Upper lobe of left lung (tissue), 6 donors: ENCODE measurements at places on chromosomes 11 and 22.

DNA sequence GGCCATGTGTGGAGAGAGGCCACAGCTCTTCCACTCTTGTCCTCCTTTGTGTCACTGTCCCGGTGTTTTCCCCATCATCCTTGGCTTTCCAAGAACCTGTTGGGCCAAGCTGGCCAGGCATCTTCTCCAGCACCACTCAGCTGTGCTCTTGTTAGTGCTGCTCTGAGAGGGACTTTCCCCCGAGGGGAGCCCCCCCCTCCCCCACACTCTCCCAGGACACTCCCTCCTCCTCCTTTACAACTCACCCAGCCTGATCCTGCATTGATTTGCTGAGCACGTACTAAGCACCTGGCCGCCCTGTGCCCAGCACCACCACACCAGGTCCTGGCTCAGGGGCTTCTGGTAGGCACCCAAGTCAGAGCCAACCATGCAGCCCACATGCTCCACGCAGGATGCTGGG is 13.2 kb downstream of the TP53AIP1 start:
- DNase-seq, result no peak

- DNase-seq, result no peak
Measured at GRCh38 chr11:26865703-26866102, 128.2 kb upstream of the FIBIN start.

GRCh38 chr11:77026221-77026620 is 8.0 kb upstream of the B3GNT6 start:
- no peak for DNase-seq

- DNase-seq, result no peak
Measured at GRCh38 chr11:34757026-34757451, 136.1 kb downstream of the EHF start.

GRCh38 chr11:62427630-62428233 is 8.9 kb downstream of the SCGB1A1 start:
- DNase-seq, result no peak

GRCh38 chr22:45877036-45877380 is 100.0 kb downstream of the WNT7B start:
- DNase-seq, result peak; percentile 7

- no peak for DNase-seq
Measured at GRCh38 chr22:26616650-26617049, 1.2 kb downstream of the CRYBB1 start.

- DNase-seq, result no peak
Measured at GRCh38 chr11:45178890-45179671, 32.6 kb downstream of the PRDM11 start.

GRCh38 chr11:35162745-35163144 is 23.8 kb downstream of the CD44 start:
- no peak for DNase-seq

- DNase-seq, result no peak
Measured at GRCh38 chr22:46748908-46749675, 11.0 kb upstream of the CERK start.

GRCh38 chr22:39943337-39943736 is 16.9 kb upstream of the TMA7B start:
- DNase-seq, result no peak

DNA sequence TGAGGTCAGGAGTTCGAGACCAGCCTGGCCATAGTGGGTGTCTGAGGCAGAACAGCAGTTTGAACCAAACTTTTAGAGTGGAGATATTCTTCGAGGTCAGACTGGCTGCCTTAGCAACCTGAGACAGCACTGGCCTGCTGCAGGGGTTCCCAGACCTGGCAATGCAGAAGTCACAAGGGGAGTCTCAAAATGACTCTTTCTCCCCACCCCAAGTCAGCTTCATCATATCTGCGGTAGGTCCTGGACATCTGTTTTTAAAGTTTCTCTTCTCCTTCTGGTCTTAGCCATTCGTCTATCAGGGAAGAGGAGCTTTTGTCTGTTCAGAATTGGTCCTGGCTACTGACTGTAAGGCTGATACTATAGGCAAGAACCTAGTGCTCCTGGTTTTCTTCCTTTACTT is 14.5 kb upstream of the CLMP start:
- DNase-seq, result no peak

DNA sequence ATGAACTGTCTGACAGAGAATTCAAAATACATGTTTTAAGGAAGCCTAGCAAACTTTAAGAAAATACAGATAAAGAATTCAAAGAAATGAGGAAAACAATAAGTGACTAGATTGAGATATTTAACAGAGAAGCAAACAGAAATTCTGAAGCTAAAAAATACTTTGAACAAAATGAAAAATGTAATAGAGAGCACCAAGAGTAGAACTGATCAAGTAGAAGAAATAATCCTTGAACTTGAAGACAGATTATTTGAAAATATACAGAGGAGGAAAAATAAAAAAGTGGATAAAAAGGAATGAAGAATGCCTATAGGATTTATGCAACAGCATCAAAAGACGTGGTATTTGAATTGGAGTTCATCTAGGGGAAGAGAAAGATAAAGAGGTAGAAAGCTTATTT is 101.9 kb upstream of the OR4B1 start:
- no peak for DNase-seq

DNA sequence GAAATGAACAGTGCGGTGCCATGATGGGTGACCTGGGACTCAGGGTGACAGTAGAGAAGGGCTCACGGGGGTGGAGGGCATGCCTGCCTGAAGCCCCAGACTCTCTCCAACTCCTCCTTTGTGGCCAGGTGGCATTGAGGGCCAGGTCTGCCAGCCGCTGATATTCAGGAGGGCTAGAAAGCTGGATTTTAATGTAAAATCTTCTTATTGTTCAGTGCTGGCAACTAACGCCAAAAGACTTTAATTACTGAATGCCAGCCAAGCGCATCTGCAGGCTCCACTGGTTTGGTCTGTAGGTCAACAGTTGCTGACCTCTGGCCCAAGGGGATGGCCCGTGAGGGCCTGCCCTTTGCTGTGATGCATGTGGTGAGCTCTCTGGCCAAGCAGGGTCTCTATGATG is 10.3 kb downstream of the MRGPRG start:
- DNase-seq, result no peak

DNA sequence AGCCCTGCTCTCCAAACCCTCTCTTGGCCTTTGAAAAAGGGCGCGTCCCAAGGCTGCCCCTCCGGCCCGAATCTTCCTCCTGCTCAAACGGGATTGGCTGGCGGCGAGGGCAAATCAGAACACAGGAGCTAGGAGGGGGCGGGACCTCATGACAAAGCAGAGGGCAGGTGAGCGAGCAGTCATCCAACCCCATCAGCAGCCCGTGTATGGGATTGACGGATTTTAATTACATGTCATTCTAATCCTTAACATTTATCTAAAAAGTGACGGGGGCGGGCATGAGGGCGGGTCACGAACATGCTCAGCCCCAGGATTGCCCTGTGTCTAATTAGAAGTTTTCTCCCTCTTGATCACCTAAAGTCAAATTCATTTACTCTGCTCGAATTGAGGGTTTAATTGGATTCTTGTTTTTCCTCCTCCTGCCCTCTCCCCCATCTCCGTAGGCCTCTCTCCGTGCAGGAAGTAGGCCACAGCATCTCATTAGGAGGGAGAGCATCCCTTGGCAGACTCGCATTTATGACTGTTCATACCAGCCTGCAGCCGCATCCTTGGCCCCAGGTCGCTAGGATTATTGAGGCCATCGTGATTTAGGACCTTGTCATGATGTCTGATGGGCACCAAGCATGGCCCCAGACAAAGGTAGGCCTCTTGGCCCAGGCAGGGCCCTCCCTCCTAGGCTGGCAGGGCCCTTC is 147.1 kb downstream of the CHST1 start:
- no peak for DNase-seq

- no peak for DNase-seq
Measured at GRCh38 chr11:7977232-7977917, 9.8 kb upstream of the EIF3F start.

DNA sequence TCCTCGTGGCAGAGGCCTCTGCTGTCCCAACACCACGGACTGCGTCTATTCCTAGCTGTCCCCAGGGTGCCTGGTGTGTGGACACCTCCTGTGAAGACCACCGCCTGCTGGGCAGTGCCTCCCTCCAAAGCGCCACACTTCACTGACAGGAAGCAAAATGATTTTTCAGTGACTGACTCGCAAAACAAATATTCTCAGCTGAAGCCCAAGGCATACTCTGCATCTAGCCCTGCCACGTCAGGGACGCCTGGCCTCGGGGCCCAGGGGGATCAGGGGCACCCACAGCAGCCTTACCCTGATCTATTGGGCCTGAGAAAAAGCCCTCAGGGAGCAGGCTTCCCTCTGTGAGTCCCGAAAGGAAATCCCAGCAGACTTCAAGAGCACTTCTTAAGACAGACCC is 2.2 kb downstream of the BRD1 start:
- no peak for DNase-seq

GRCh38 chr11:69804769-69805508 is 14.3 kb downstream of the FGF3 start:
- DNase-seq, result no peak

- no peak for DNase-seq
Measured at GRCh38 chr11:36598051-36598450, at the start of gene RAG2. TSS of gene RAG2 (minus strand) at chr11:36598236. CDS start at chr11:36594168, 4,068 bp downstream.

DNA sequence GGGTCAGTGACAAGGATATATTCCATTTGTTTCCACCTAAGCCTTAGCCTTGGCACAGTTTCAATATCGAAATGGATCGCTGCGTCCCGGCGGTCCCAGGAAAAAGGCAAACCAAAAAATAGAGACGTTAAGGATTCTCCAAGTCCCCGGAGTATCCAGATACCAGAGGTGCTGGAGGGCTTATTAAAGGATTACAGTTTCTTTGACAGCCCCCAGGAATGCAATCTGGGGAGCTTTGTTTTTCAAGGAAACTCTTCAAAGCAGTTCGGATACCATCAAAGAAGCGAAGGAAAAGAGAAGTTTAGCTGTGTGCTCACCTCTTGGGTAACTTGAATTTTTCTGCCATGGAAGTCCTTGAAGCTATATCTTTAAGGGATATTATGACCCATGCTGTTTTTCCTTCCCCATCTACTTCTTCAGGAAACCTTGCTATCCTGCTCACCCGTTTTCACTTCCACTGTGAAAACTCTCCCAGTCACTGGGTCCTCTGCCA is 600 bp upstream of the GPR83 start:
- no peak for DNase-seq

GRCh38 chr11:47560426-47560825 is 5.0 kb upstream of the PTPMT1 start:
- no peak for DNase-seq

DNA sequence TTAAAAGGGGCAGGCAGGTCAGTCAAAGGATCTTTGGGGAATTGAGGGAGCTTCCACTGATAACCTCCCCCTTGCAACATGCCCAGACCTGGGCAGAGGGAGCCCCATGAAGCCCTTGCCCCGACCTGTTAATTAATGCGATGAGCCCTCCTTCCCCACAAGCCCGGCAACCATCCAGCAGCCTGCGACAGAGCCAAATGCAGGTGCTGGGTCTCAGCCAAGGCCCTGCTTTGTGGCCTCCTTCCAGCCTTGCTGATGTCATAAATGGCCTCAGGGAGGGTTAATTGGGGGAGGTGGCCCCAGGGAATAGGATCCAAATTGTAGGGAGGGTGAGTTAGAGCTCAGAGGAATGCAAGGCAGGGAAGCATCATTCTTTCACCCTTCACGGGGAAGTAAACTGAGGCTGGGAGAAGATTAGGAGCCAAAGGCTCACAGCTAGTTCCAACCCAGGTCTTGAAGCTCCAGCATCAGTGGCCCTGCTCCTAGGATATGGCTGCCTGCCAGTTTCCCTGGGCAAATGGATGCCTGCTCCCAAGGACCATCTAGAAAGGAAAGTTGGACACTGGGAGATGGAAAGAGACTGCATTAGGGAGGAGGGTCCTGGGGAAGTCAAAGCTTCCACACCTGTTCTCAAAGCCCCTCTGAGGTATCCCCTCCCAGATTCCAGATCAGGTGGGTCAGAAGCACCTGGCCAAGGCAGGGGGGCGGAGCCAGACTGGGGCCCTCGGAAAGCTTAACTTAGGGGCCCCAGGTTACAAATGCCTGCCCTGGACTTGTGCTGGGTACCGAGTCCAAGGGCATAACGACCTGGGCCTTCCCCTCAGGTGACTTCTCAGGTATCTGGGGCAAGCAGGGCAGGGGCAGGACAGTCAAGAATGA is 34.1 kb downstream of the LMO1 start:
- DNase-seq, result no peak

GRCh38 chr11:19200410-19201201 is 1.2 kb downstream of the CSRP3 start:
- DNase-seq, result peak; percentile 26

DNA sequence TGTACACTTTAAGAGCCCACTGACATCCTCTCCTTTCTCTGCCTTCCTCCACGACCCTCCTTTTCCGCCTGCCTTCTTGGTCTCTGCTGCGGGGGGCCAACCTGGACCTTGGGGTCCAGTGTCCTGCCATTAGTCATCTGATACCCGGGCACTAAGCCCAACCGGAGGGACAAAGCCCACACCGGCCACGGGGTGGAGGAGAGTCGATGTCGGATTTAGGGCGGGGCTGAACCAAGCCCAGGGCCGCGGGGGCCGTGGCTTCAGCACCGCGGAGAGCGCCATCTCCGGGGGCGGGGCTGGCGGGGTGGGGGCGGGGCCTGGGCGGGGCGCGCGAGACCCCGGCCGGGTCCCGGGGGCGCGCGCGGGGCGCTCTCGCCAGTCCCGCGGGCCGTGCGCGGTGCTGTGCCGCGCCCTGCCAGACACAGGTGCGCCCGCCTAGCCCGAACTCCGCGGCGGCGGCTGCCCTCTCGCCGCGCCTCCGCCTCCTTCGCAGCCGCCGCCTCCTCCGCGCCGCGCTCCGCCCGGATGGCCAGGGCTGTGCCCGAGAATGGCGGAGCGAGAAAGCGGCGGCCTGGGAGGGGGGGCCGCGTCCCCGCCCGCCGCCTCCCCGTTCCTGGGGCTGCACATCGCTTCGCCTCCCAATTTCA is at the start of gene MAPK8IP1:
Gene MAPK8IP1 (plus strand): TSS at position 378 of the 647 bp plus-strand sequence. CDS start 170 bp downstream, at position 548.
- DNase-seq, result peak; percentile 39

GRCh38 chr11:47946682-47947559 is 33.4 kb upstream of the PTPRJ start:
- DNase-seq, result no peak

GRCh38 chr22:17554814-17555213 is 8.5 kb upstream of the SLC25A18 start:
- DNase-seq, result no peak

- DNase-seq, result peak; percentile 21
Measured at GRCh38 chr22:37148742-37149665, 712 bp downstream of the IL2RB start.

DNA sequence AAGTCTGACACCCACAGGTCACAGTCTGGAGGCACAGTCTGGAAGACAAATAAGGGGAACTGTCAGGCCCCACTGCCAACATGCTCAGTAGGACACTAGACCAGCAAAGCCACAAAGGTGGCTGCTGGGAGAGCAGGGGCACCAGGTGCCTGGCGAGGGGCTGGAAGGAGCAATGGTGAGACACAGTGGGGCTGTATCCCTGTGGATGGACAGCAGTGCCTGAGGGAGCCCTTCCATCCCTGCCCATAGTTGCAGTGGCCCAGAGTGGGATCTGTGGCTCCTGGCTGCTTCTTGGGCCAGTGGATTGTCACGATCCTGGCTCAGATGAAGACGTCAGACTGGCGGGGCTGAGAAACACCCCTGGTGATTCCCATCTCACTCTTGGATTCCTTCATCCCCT is 154.6 kb downstream of the DSCAML1 start:
- no peak for DNase-seq

- DNase-seq, result no peak
Measured at GRCh38 chr11:31874631-31875191, 63.6 kb upstream of the PAX6 start.

GRCh38 chr11:36053862-36054261 is 110.0 kb downstream of the LDLRAD3 start:
- no peak for DNase-seq

GRCh38 chr11:66259956-66260355 is 8.5 kb upstream of the RAB1B start:
- DNase-seq, result no peak
